ENCODE measurements at places on chromosomes 4 and X.

GRCh38 chrX:79110731-79111130, 33.8 kb upstream of the GPR174 start:
- no peak for DNase-seq

GRCh38 chr4:139330283-139330682, 28.0 kb upstream of the NDUFC1 start:
- no peak for DNase-seq

DNA sequence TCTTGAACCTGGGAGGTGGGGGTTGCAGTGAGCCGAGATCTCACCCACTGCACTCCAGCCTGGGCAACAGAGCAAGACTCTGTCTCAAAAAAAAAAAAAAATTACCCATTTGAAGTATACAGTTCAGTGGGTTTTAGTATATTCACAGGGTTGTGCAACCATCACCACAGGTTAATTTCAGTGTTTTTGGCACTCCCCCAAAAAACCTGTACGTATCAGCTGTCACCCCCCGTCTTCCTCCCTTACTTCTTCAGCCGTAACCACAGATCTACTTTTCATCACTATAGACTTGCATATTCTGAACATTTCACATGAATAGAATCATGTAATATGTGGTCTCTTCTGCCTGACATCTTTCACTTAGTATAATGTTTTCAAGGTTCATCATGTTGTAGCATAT, 11.7 kb upstream of the PTTG2 start:
- no peak for DNase-seq

GRCh38 chr4:69649629-69650028, 3.4 kb downstream of the UGT2A1 start:
- DNase-seq: no peak

GRCh38 chr4:173538909-173539445, 8.9 kb upstream of the HAND2 start:
- no peak for DNase-seq

GRCh38 chr4:149108626-149109025, 666.4 kb upstream of the NR3C2 start:
- DNase-seq: no peak

DNA sequence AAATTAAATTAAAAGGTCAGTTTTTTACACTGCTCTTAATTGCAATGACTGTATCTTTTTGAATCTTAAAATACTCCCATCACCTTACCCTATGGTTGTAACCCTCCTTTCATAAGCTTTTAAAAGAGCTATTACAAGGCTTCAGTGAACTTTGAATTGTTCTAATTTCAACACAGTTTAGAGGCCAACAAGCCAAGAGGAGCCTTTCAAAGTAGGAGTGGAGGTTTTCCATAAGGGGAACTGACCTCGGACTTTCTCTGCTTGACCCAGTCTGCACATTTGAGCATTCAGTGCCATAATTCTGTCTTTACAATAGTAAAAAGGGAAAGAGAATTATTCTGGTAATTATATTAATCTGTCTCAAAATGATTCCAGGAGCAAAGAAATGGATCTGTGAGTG, 98.9 kb downstream of the PARM1 start:
- no peak for DNase-seq

GRCh38 chr4:44580231-44580630, 71.2 kb downstream of the YIPF7 start:
- no peak for DNase-seq

DNA sequence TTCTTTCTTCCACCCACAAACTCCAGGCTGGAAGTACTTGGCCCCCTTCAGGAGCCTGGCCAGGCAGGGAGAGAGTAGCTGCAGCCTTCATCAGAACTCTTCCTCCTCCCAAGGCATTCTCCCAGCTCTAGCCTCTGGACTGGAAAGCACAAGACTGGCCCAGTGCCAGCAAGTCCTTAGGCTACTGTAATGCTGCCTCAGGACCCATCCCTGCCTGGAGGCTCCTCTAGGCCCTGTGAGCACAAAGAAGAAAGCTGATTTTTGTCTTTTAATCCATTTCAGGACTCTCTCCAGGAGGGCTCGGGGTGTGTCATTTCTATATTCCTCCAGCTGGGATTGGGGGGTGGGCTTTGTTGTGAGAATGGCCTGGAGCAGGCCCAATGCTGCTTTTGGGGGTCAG, 10.8 kb downstream of the AWAT2 start:
- no peak for DNase-seq

DNA sequence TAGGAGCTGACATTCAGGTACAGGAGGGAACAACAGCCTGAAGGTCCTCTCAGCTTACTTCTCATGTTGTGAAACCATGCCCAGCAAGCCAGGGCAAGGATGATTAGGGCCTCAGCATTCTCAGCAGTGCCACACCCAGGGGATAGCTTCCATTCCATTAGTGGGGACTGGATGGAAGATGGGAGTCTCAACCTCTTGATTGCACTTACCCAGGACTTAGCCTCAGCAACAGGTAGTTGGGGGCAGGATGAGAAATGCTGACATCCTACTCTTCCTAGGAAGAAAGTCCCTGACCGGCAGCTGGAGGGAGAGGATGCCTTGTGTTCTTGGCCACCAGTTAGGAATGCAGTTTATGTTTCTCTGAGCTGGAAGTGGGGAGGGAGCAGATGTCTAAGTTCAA, 8.8 kb upstream of the BEX3 start:
- DNase-seq: no peak

DNA sequence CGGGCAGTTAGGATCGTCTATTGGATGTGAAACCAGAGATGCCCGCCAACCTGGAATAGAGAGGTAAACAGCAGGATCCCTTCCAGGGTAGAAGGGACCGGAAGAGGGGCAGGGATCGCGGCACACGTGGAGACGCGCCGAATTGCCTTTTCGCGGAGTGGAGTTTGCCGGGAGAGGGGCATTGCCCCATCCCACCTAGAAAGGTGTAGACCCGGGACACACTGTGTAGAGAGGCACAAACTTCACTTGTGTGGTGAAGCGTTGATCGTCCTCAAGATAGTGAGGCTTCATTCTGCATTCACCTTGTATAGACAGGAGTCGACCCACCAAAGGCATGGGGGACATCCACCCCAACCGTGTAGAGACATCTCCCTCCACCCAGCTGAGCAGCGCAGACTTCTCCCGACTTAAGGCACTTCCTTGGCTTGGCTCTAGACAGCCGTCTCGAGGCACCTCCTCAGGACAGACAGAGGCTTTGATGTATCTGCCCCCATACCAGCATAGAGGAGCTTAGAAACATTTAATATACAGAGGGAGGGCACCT, 410 bp downstream of the GNL3L start:
- DNase-seq: no peak

- no peak for DNase-seq
Observed at GRCh38 chr4:55013431-55013955, 111.9 kb downstream of the KDR start.

DNA sequence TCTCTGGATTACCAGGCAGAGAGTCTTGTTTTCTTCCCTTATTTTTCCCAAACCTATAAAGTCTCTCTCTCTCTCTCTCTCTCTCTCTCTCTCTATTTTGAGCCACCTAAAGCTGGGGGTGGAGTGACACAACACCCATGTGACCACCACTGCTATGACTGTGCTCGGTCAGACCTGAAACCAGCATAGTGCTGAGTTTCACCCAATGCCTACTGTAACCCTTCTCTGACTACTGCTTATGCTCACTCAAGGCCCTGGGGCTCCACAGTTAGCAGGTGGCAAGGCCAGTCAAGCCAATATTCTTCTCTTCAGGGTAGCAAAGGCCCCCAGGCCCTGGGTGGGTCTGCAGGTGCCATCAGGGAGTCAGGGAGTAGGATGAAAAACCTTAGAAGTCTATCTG, 114.7 kb upstream of the ARMCX2 start:
- no peak for DNase-seq

GRCh38 chr4:18529482-18529881, 507.9 kb upstream of the LCORL start:
- no peak for DNase-seq

DNA sequence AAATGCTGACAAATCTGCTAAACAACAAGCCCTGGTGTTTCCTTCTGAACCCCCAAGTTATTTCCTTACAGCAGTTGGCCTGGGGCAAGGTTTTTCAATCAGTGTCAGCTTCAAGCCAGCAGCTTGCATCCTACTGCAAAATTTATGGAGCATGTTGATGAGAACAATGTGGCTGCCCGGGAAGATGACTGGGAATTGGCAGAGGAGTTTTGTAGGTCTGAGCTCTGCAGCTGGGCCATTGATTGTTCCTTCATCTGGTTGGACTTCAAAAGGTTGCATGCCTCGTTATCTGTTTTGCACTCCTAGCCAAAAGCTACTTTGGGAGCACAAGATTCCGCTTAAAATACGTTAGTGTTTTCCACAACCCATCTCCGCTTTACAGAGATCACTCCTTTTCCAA, 1030.3 kb upstream of the LCORL start:
- no peak for DNase-seq

DNA sequence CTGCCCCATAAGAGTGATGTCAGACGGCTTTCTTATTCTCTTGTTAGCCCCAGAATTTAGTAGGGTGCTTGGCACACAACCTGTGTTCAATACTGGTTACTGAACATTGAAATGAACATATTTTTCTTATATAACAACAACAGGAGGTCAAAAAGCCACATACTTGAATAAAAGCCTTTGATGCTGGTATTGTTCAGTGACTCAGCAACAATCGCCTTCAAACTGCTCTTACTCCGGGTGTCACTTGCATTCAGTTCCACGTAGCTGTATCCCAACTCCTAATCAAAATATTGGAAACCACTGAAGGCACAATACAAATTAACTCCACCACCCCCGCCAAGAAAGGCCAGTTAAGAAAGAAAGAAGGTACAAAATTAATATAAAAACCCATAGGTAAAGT, 61.5 kb downstream of the RFC1 start:
- DNase-seq: no peak

GRCh38 chrX:131828482-131828881, 194.6 kb upstream of the STK26 start:
- no peak for DNase-seq

GRCh38 chr4:161247831-161248230, 916.0 kb downstream of the FSTL5 start:
- no peak for DNase-seq

DNA sequence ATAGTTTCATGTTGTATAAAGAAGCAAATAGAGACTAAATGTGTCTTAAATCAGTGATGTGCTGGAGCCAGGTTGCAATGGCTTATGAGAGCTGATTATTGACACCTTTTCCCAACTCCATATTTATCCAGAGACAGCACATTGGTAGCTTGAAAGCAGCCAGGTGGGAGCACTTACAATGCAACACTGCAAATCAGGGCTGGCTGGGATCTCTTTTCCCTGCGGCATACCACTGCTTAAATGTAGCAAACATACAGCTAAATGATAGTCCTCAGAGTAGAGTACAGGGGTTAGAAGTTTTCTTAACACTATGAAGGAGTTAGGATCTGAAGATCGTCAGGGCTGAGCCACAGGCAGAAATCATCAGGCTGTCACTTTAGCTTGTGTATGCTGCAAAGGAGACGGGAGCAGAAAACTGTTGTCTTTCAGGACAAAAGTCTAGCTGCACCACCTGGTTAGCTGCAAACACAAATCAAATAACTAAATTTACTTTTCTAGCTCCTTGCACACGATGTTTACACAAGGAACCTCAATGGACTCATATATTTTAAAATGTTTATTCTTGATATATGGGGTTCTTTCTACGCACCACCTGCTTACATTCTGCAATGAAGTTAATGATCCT, 527.3 kb downstream of the TLL1 start:
- DNase-seq: no peak

- no peak for DNase-seq
Observed at GRCh38 chr4:81449015-81449414, 22.7 kb downstream of the RASGEF1B start.

- no peak for DNase-seq
Observed at GRCh38 chr4:30537456-30537855, 182.7 kb upstream of the PCDH7 start.

DNA sequence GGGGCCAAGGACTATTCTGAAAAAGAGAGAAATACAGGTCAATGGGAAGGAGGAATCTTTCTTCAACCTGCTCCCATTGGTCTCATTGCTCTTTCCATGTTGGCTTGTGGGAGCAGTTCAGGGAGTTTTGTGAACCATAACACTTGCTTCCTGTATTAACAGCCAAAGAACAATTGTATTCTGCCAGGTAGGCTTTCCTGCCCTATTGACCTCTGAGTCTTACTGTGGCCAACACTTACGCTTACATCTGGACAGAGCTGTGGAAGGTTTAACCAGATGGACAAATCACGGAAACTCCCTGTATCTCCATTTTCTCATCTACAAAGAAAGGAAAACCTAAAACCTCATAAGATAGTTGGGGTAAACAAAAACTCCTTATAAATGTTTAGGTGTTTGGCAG, 30.7 kb downstream of the MID1IP1 start:
- no peak for DNase-seq

GRCh38 chr4:128244379-128244778, 43.2 kb downstream of the PGRMC2 start:
- DNase-seq: no peak

DNA sequence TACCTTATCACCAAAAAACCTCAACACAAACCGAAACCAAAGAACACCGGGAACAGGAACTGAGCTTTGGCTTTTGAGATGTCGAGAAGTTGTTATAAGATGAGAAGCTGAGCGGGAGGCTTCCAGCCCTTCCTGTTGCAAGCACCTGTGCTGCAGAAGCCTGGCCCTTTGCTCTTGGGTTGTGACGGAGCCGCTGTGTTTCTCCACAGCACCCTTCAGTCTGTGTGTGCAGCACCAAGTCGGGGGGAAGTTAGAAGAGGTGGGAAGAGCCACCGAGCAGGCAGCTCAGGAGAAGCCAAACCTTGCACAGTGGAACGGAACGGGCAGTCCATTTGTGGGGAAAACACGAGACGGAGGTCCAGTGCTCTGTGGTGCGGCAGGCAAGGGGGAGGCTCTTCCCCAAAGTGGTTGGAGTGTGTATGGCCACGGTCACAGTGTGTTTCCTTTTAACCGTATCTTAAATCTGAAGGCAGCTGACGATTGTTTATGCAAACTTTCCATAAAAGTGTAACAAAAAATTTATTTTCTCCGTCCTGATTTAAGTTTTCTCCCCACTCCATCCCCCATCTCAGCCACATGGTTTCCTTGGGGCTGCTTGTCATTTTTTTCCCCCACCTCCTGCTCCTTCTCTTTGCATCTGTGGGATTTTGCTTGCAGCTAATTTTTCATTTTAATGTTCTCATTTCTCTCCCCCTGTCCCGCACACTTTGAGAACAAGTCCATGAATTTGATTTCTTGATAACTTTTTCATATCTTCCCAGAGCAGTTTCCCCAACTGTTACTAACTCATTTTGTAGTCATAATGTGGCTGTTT, 123.7 kb downstream of the STOX2 start:
- DNase-seq: no peak

GRCh38 chrX:10906866-10907265, 204.3 kb upstream of the HCCS start:
- DNase-seq: no peak

- peak; percentile 14 for DNase-seq
Observed at GRCh38 chrX:40237731-40238178, 140.0 kb upstream of the BCOR start.

- no peak for DNase-seq
Observed at GRCh38 chrX:134780908-134781307, 122.6 kb upstream of the PLAC1 start.

All from iPS-NIHi11 (cell line).